ENCODE measurements at places on chromosomes 1 and 21.

- no peak for DNase-seq
Measured at GRCh38 chr1:13549021-13549420, 34.6 kb upstream of the PDPN start.

DNA sequence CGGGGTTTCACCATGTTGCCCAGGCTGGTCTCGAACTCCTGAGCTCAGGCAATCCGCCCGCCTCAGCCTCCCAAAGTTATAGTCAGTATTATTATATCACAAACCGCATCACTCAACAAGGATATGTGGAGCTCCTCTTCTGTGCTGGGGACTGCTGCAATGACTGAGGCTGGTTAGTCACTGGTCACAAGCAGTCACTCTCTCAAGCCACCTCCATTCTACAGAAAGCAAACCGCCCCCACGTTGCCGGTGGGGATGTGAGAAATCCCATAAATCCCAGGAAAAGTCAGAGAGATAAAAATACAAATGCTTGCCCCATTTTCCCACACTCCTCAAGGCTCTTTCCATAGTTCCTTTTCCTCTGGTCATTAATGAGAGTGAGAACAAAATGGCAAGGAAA, 155.7 kb downstream of the ADSS2 start:
- no peak for DNase-seq

- DNase-seq, result no peak
Measured at GRCh38 chr1:52469108-52469507, 64.7 kb downstream of the PRPF38A start.

DNA sequence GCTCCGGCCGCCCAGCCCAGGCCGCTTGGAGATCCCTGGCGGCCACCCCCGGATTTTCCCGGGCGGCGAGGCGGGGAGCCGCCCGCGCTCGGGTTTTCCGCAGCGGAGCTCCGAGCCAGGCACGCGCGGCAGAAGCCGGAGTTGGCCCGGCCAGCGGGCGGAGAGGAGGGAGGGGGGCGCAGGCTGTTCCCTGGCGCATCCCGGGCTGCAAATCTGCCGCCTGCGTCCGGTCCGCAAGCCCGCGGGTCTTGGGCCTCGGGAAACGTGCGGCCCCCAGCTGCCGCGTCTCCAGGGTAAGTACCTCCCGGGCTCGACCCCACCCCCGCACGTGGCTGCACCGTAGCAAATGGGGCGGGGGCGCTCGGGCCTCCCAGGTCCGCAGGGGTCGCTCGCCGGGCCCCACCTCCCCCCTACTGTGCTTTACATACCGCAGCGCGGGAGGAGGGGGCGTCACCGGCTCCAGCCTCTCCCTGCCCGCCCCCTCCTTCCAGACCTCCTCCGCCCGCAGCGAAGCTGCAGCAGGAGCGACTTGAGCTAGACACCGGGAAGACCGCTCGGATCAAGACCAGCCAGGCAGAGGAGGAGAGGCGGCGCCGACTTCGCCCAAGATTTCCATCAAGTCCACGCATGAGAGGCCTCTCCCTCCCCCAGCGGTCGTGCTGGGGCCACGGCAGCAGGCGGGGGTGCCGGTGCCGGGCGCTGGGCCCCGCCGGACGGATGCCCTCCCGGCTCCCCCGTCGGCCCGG, 1.6 kb downstream of the TMEM200B start:
- DNase-seq, result no peak

GRCh38 chr1:54597455-54598030, 25.8 kb downstream of the FAM151A start:
- no peak for DNase-seq

- DNase-seq, result no peak
Measured at GRCh38 chr1:168631671-168632400, 55.4 kb downstream of the XCL1 start.

DNA sequence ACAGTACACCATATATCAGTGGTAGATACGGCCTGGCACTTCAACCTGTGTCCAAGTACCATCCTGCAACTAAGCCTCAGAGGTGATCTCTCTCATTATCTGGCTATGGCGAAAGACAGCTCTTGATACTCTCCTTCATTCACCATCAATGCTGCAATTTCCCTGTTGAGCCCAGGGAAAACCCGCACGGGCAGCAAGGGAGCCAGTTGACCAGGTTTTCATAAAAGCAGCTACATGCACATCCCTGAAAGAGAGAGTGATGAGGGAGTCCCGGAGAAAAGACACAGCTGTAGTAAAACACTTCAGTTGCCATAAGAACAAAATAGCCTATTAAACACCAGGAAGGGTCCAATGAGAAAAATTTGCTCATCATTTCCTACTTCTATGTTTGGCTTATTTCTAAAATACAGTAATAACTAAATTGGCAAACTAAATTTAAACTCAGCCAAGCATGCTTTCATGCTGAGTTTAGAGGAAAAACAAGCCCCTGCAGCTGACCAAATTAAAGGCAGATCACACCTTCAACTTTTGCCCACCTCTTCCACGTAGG, 68.3 kb downstream of the CAPZB start:
- DNase-seq, result no peak

DNA sequence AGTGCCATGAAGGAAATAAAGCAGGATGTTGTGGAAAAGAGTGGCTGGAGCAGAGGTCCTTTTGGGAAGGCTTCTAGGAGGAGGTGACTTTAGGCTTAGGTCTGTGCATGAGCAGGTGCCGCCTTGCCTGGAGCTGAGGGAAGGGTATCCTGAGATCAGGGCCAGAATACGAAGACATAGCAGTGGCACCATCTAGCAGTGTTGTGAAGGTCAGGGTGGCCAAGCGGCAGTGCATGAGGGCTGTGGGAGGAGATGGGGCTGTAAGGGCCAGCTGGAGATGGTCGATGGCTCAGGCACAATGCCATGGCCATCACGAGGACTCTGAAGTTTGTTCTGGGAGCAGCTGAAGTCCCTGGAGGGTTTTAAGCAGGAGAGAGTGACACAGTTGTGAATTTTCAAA, 219.5 kb downstream of the PTPRU start:
- no peak for DNase-seq

DNA sequence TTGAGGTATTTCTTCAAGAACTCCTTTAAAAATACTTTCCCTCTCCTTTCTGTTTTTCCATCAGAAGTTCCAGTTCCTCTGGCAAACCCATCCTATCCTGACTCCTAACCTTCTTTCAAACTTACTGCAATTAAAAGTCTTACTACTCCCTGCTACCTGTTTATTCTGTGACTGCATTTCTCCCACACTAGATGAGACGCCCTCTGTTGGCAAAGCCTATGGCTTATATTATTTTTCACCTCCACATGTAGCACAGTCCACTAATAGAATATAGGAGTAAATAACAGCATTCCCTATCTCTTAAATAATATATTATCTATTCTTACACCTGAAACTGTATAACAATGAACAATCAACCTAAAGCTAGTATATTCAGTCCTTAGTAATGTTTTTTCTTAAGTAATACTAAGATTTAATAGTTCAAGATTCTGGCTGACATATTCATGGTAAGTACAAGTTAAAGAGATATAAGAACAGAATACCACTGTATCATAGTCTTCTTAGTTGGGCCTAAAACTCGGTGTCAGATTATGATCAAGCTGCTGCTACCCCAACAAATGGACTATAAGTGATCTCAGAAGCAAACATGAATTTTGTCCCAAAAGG, 54.8 kb downstream of the RAB3GAP2 start:
- DNase-seq, result peak; percentile 34

DNA sequence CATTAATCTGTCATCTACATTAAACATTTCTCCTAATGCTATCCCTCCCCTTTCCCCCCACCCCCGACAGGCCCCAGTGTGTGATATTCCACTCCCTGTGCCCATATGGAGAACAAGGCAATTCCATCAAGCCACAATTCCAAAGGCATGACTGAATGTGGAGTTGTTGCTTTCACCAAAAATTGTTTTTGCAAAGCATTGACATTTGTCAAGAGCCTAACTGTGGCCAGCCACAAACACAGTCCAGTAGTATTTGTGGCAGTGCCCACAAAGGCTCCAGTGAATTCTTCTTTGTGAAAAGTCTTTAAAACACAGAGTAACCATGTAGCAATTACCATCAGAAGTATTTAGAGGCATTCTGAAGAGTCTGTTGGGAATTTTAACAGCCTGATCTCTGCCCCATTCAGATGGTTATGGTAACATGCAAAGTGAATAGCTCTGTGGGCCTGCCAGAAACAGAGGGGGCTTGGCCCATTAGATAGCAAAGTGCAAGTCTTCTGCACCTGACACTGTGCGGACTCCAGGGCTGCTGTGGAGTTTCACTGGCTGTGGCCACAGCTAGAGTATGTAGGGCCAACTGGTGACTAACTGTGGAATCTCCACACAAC, 11.6 kb upstream of the LRRC53 start:
- no peak for DNase-seq

DNA sequence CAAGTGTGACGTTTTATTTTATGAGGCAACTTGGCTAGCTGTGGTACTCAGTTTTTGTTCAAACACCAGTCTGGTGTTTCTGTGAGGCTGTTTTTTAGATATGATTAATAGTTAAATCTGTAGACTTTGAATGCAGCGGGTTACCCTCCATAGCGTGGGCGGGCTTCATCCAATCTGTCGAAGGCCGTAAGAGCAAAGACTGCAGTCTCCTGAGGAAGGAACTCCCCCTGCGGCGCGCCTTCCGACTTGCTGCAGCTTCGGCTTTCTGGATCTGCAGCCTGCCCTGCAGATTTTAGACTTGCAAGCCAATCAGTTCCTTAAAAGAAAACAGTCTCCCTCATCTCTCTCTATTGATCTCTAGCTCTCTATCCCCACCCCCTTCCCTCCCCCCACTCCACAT, 4.2 kb upstream of the ZNF496 start:
- DNase-seq, result no peak

DNA sequence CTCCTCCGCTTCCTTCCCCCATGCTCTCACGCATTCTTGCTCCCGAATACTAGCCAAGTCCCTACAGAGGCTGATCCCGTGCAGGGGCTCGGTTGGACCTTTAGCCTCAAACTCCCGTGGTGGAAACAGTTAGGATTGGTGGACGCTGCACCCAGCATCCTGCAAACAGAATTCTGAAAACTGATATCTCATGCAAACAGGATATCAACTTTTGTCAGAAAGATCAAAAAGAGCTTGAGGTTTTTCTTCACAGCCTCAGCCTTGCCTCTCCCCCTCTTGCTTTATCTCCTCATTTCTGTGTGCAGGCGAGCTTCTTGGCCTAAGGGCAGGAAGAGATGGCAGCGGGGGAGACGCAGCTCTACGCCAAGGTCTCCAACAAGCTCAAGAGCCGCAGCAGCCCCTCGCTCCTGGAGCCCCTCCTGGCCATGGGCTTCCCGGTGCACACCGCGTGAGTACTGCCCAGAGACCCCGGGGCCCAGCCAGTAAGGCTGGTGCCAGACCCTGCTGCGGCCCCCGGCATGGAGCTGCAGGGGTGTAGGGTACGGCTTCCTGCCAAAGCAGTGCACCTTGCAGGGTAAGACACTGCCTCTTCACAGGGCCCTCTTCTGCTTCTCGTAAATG, at the start of gene UBASH3A:
Gene UBASH3A (plus strand): TSS at position 292 of the 621 bp plus-strand sequence. CDS start 44 bp downstream, at position 336.
- DNase-seq, result no peak

DNA sequence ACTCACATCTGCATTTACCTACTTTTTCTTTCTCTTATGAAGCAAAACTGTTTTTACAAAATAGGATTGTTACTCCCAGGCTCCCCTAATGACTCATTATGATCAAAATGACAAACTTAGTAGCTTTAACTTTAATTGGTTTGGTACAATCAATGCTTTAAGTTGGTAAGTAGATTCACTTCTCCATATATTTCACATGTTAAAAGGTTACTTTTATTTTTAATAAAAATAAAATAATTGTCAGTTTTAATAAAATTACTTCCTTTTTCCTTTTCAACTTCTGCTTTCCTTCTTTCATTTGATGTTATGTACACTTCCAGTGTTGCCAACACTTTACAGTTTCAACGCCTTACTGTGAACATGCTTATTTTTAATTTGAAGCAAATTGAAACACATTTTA, 477.6 kb downstream of the SETD4 start:
- no peak for DNase-seq

GRCh38 chr1:17081439-17081838, 27.6 kb upstream of the SDHB start:
- no peak for DNase-seq

GRCh38 chr1:87842156-87842555, 513.5 kb downstream of the LMO4 start:
- no peak for DNase-seq

DNA sequence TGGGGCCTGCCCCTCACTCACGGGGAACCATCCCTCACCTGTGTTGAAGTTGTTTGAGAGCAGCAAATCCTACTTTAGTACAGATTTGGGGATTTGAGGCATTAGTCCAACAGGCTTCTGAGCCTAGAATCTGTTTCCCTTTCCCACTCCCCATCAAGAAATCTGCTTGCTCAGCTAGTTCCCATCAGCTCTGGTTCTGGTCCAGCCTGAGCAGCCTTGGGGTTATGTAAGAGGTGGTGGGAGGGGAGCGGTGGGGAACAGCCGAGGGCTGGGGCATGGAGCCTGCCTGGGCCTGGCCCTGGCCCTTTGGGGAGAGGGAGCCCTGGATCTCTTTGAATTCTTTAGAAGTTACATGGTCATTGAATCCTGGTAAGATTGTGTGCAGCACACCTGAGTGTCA, 4.1 kb downstream of the GSTM5 start:
- DNase-seq, result no peak

Data from HAP-1 (cell line).